SK-MEL-5 (cell line): ENCODE measurements at places on chromosomes 11 and 22. TPM values are rescaled to one million over a fixed set of nuclear protein-coding genes. Genes with fewer than 3 reads are reported as not detected.

RPL27A gene
- 1,031 and 1,139 TPM in 2 replicates for total RNA-seq

DNA sequence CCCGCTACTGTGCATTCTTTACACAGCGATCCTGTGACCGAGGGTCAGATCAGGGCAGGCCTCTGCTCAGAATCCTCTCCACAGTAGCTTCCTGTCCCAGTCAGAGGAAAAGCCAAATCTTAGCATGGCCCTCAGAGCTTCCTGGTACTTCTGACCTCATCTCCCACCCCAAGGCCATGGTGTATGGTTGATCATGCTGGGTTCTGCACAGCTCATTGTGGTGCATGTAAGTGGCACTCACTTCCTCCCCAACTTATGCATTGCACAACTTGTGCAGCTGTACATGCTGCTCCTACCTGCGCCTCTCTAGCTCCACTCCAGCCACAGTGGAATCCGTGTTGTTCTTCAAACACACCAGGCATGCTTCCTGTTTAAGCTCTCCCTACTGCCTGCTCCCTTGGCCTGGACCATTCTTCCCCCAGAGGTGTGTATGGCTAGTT, 20.3 kb downstream of the BMAL1 start:
- no peak for DNase-seq

DNA sequence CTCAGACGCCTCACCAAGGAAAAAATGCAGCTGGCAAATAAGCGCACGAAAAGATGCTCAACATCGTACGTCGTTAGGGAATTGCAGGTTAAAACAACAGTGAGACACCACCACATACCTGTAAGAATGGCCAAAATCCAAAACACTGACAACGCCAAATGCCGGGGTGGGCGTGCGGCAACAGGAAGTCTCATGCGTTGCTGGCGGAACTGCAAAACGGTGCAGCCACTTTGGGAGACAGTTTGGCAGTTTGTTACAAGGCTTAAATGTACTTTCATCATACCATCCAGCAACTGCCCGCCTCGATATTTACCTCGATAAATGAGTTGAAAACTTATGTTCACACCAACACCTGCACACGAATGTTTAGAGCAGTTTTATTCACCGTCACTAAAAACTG, 7.5 kb upstream of the CTSD start:
- DNase-seq, result no peak

GRCh38 chr22:48974443-48975315, 853.0 kb downstream of the BRD1 start:
- DNase-seq, result no peak

GRCh38 chr11:3831378-3832239, 9.2 kb downstream of the RHOG start:
- no peak for DNase-seq

C22orf31 gene
- total RNA-seq, result not detected in 2 replicates

DNA sequence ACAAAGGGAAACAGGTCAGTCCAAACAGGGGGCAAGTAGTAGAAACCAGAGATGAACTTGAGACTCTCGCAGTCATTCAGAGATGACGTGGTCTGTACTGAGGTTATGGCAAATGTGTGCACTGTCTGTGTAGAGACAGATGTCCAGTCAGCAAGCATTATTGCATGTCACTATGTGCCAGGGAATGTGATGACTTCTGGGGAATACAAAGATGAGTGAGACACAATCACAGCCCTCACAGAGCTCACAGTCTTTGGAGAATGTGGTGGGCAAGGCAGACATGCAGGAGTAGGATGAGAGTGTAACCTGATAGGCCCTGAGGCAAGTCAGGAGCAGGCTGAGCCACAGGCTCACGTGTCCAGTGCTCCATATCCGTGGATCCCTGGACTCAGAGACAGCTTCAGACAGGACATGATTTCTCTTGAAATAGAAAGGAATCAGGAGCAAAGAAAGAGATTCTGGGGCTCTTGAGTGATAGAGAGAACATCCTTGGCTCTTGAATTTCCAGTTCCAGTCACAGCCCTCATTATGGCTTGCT, 550.7 kb downstream of the ETS1 start:
- DNase-seq, result no peak
